Hepatocyte (in vitro differentiated cells): ENCODE measurements at places on chromosomes 5 and 9. TPM values are rescaled to one million over a fixed set of nuclear protein-coding genes. Genes with fewer than 3 reads are reported as not detected.

The TMEM267 gene
- total RNA-seq, result 17.4 and 19.4 TPM in 2 replicates

The ZNF462 gene
- 13.8 and 27.5 TPM in 2 replicates for total RNA-seq

The LCN1 gene
- not detected in 2 replicates for total RNA-seq

The EGFLAM gene
- total RNA-seq, result 4.4 and 9.0 TPM in 2 replicates

The C5orf34 gene
- 2.1 and 4.5 TPM in 2 replicates for total RNA-seq

The LURAP1L gene
- total RNA-seq, result 37.6 and 40.2 TPM in 2 replicates

The ZNF782 gene
- total RNA-seq, result 7.0 and 10.7 TPM in 2 replicates

The GPRIN1 gene
- 1.4 and 1.6 TPM in 2 replicates for total RNA-seq

The TRIM23 gene
- 11.7 and 14.2 TPM in 2 replicates for total RNA-seq

The TYRP1 gene
- total RNA-seq, result 6.4 and 6.5 TPM in 2 replicates

The GRXCR2 gene
- total RNA-seq, result not detected in 2 replicates

The EIF4EBP3 gene
- total RNA-seq, result 2.7 and 3.5 TPM in 2 replicates

The BTNL9 gene
- 0.27 and 1.0 TPM in 2 replicates for total RNA-seq

The AKNA gene
- total RNA-seq, result 12.9 and 13.8 TPM in 2 replicates

The LCN9 gene
- 2.2 and 2.6 TPM in 2 replicates for total RNA-seq

The CATSPER3 gene
- total RNA-seq, result not detected in 2 replicates

The ELOVL7 gene
- total RNA-seq, result 33.0 and 41.8 TPM in 2 replicates

The CD274 gene
- total RNA-seq, result 0.07 TPM in 1 of 2 replicates, not detected in the other

The LIFR gene
- total RNA-seq, result 61.3 and 83.8 TPM in 2 replicates

The CNTFR gene
- total RNA-seq, result 2.1 and 4.7 TPM in 2 replicates

The LCP2 gene
- 0.60 and 0.80 TPM in 2 replicates for total RNA-seq

The NMUR2 gene
- total RNA-seq, result 0.40 TPM in 1 of 2 replicates, not detected in the other

The SPINK7 gene
- total RNA-seq, result not detected in 2 replicates

The SLC36A3 gene
- not detected in 2 replicates for total RNA-seq

The FGF10 gene
- 6.1 and 6.2 TPM in 2 replicates for total RNA-seq

The HSD17B3 gene
- total RNA-seq, result 0.67 and 2.5 TPM in 2 replicates

The SLC4A9 gene
- 0.07 TPM in 1 of 2 replicates, not detected in the other for total RNA-seq

The SGCD gene
- total RNA-seq, result 8.0 and 8.8 TPM in 2 replicates

The CDH12 gene
- 44.5 and 45.5 TPM in 2 replicates for total RNA-seq

The EGFL7 gene
- total RNA-seq, result 50.0 and 52.9 TPM in 2 replicates

The THOC3 gene
- total RNA-seq, result 65.7 and 74.5 TPM in 2 replicates

The WDR38 gene
- total RNA-seq, result not detected in 2 replicates

The NEUROG1 gene
- total RNA-seq, result not detected in 2 replicates

The SPAG8 gene
- total RNA-seq, result 0.10 and 1.4 TPM in 2 replicates

The ADCY2 gene
- 8.4 and 8.5 TPM in 2 replicates for total RNA-seq

The ANKRD34B gene
- not detected in 2 replicates for total RNA-seq

The LPAR1 gene
- 36.8 and 45.9 TPM in 2 replicates for total RNA-seq

The MZB1 gene
- total RNA-seq, result not detected in 2 replicates

The CCT5 gene
- 282 and 288 TPM in 2 replicates for total RNA-seq

The C7 gene
- total RNA-seq, result 10.3 and 43.5 TPM in 2 replicates

The CCDC152 gene
- 1.8 and 2.0 TPM in 2 replicates for total RNA-seq

The PAX5 gene
- not detected in 2 replicates for total RNA-seq

The PCDHA3 gene
- total RNA-seq, result 0.84 and 1.1 TPM in 2 replicates

The TSLP gene
- total RNA-seq, result 0.07 and 0.08 TPM in 2 replicates

The ELP1 gene
- 49.7 and 68.6 TPM in 2 replicates for total RNA-seq

The CDH9 gene
- total RNA-seq, result 0.53 and 2.2 TPM in 2 replicates

The RMI1 gene
- total RNA-seq, result 5.4 and 5.8 TPM in 2 replicates

The CMYA5 gene
- total RNA-seq, result 2.0 and 3.5 TPM in 2 replicates

The SH3GL2 gene
- total RNA-seq, result 5.0 and 5.8 TPM in 2 replicates
